NCI-H1417 (cell line): ENCODE measurements at places on chromosomes 1 and 21.

DNA sequence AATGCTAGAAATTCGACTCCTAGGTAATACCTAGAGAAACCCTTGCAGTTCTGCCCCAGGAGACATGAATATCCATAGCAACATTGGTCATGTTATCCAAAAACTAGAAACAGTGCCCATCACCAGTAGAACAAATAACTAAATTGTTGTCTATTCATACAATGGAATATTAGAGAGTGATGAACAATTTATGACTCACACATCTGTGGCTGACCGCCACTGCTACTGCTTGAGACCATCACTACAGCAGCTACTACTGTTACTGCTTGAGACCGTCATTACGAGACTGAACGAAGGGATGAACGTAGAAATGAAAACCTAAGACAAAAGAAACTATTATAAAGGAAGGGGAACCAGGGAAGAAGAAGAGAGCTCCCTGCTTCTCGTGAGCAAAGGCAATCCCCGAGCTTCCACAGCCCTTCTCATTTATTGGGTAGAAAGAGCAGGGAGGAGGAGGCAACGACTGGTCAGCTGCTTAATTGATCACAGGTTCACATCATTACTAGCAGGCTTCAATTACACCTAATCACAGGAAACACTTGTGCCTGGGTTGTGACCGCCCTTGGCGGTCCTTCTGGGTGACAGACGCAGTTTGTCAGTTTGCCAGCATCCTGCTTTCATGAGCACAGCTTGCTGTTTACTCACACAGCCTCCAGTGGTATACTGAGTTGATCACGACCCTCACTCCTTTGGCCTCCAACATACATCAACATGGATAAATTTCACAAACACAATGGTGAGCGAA is 14.1 kb upstream of the PADI4 start:
- DNase-seq = no peak

DNA sequence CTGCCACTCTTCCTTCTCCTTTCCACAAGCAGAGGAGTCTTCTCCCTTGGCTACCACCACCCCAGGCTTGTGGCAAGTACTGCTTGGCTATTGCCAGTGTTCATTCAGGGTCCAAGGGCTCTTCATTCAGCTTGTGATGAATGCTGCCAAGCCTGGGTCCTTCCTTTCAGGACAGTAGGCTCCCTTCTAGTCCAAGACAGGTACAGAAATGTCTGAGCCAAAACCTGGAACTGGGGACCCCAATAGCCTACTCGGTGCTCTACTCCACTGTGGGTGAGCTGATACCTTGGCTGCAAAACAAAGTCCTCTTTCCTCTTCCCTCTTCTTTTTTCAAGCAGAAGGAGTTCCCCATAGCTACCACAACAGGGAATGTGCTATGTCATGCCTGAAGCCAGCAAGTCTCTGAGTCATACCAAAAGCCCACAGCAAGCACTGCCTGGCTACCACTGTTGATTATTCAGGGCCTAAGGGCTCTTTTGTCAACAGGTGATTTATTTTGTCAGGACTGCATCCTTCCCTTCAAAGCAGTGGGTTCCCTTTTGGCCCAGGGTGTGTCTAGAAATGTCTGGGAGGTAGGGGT is 268.9 kb downstream of the HHAT start:
- no peak for DNase-seq

DNA sequence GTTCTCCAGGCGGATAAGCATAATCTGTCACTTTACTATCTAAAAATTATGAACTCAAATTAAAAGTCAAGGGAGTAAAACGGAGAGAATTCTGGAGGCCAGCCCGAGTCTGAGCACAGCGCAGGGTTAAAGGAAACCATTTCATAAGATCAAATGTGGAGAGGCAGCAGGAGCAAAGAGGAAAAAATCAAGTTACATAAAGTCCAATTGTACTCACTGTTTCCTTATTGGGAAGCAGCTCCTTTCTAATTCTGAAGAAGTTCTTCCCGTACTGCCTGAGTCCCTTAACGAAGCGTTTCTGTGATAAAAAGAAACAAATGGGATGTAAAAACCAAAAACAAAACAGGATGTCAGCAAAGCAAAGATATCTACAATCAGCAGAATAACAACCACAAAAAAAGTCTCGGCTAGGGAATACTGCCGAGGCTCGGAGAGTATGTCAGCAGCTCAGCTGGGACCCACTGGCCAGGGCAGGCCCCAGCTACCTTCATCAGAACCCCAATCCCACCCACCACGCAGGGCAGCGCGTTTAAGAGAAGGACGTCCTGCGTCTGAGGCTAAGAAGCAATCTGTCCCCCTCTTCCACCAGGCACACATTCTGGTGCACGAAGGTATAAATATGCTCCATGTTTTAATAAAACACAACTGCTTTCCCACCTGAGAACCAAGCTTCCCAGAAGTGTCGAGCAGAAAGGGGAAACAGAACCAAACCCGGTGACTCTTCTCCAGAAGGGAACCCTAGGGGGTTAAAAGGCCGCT is 104.8 kb downstream of the SLC45A1 start:
- DNase-seq = no peak

- DNase-seq = peak; percentile 86
Observed at GRCh38 chr1:173669491-173669941, at the start of gene ANKRD45. Gene ANKRD45 (minus strand): TSS chr1:173669851. CDS start chr1:173659418, 10,433 bp downstream.

DNA sequence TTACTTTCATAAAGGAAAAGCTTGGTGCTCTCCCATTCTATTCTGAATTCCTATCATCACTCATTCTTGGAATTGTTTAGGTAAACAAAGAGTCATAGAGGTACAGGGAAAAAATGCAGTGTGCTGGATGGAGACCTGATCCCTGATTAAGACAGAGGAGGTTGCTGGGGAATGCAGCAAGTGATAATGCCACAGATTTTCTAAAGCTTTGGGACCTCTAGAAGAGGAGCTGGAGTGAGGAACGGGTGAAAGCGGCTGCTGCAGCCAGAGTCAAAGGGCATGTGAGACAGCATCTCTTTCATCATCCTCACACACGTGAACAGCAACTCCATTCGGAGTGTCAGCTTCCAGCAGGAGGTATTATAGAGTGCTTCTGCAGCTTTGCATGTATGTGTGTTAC is 54.9 kb upstream of the DIPK1A start:
- DNase-seq = no peak

DNA sequence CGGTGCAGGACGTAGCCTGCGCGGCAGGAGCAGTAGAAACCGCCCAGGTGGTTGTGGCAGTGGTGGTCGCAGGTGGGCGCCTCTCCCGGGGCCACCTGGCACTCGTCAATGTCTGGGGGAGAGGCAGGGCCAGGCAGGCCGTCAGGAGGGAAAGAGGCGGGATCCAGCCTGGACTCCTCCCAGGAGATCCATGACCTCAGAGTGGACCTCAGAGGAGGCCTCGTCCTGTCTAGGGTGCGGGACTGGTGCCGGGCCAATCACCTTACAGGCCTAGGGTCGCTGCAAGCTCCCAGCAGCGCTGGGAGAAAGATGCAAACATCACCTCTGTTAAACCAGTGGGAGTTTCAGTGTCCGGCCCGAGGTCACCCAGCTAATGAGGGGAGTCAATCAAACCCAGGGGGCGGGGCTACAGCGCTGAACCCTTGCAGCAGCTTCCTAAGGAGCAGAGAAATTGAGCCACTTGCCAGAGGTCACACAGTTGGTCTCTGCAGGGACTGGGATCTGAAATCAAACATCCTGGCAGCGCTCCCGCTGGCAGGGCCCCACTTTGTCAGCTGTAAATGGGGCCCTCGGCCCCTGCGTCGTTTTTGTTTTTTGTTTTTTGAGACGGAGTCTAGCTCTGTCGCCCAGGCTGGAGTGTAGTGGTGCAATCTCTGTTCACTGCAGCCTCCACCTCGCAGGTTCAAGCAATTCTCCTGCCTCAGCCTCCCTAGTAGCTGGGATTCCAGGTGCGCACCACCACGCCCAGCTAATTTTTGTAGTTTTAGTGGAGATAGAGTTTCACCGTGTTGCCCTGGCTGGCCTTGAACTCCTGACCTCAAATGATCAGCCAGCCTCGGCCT is 1.4 kb downstream of the MASP2 start:
- no peak for DNase-seq

- DNase-seq = peak; percentile 50
Observed at GRCh38 chr21:17578162-17578561, 34.5 kb downstream of the BTG3 start.

DNA sequence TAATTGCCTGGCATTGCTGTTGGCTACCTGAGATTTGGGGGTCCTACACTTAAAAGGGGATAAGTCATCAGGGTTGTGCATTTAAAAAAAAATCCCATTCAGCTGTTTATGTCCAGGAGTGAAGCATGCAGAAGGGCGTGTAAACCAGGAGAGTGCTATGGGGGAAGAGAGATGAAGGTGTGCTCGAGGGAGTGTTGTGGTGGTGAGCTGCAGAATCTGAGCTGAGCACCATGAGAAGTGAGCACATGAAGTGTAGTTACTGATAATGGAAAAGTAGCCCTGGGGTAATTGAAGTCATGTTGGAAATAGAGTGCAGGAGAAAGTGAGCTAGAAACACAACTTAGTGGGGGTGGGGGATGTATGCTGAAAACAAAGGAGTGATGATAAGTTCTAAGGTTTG is 705 bp downstream of the FCRL1 start:
- DNase-seq = no peak

GRCh38 chr21:41370840-41371684 is 9.2 kb downstream of the MX2 start:
- no peak for DNase-seq

- DNase-seq = no peak
Observed at GRCh38 chr1:160835751-160836150, 26.9 kb downstream of the CD244 start.

DNA sequence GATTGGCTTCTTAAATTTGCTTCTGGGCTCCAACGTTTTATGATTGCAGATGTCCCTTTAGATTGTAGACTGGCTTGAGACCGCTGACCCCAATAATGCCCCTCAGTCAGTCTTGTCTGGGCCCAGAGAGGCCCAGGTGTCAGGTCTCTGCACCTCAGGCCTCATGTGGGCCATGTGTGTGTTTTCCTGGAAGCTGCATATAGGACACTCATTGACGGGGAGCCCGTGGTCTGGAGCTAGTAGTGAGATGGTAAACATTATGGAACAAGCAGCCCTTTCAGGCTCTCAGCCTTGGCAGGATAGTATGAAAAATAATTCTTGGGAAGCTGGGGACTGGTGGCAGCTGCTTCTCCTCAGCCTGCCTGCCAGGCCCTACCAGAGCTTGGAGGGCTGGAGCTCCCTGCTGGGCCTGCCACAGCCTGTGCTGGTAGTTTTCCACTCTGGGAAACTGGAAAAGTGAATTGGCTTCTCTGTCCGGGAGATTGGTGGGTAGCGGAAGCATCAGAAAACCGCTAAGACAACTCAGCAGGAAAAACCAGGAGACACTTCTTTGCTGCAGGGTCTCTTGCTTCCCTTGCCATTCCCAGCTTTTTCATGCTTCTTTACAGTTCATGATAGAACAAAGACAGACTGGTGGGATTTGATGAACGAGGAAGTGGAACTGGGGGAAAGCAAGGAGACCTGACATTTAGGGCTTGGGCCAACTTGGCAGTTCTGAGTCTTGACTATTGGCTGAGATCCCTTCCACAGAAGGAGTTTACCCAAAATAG is 57.8 kb upstream of the HSD17B7 start:
- DNase-seq = no peak

GRCh38 chr1:45359882-45360513 is 19.8 kb upstream of the MUTYH start:
- peak; percentile 69 for DNase-seq

GRCh38 chr1:206672011-206672688 is 12.6 kb upstream of the MAPKAPK2 start:
- DNase-seq = peak; percentile 86

- DNase-seq = no peak
Observed at GRCh38 chr1:61186753-61187152, 104.4 kb downstream of the NFIA start.

DNA sequence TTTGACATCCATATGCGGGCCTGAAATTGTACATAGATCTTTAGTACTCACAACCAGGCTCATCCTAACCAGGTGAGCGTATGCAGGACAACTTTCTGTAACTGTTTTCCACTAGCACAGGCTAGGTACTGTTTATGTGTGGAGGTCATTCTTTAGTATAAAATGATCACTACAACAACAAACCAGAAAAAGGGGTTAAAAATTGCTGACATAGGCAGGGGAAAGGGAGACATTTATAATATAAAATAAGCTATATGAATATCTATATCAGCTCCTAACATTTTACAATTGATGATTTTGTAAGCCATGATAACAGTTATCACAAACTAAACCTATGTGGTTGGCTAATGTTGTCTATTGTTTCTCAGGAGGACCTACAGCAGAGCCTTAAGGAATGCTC is 37.6 kb downstream of the RGS5 start:
- DNase-seq = no peak
